Effector memory CD4-positive, alpha-beta T cell (primary cell): ENCODE measurements at places on chromosomes 1 and 21.

DNA sequence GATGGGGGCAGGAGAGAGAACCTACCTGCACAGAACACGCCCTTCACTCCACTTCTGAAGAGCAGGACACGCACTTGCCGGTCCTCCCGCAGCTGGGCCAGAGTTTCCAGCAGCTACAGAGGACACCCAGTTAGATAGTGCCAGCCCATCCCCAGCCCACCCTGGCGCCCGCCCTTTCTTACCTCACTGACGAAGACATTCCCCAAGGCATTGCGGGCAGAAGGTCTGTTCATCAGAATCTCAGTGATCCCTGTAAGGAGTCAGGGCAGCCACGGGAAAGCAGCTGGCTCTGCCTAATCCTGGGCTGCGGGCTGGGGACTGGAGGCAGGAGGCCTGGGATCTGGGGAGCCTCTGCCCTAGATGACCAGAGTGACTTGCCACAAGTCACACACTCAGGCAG lies 10.0 kb downstream of the ECHDC2 start:
- no peak for DNase-seq

DNA sequence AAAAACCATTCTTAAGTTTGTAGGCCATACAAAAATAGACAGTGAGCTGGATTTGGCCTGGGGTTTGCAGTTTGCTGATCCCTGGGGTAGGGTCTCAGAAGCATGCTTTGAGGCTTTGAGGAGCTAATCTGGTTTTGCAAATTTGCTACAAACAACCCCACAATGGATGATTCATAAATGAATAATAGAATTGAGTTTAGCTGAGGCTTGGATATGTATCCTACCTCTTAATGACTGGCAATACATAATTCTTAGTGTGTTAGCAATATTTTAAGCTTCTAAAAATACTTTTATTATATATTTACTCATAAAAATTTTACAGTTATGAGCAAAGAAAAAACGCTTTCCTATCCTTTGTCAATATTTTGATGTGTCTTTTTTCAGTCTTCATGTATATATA lies 50.6 kb downstream of the ROR1 start:
- DNase-seq, result no peak

DNA sequence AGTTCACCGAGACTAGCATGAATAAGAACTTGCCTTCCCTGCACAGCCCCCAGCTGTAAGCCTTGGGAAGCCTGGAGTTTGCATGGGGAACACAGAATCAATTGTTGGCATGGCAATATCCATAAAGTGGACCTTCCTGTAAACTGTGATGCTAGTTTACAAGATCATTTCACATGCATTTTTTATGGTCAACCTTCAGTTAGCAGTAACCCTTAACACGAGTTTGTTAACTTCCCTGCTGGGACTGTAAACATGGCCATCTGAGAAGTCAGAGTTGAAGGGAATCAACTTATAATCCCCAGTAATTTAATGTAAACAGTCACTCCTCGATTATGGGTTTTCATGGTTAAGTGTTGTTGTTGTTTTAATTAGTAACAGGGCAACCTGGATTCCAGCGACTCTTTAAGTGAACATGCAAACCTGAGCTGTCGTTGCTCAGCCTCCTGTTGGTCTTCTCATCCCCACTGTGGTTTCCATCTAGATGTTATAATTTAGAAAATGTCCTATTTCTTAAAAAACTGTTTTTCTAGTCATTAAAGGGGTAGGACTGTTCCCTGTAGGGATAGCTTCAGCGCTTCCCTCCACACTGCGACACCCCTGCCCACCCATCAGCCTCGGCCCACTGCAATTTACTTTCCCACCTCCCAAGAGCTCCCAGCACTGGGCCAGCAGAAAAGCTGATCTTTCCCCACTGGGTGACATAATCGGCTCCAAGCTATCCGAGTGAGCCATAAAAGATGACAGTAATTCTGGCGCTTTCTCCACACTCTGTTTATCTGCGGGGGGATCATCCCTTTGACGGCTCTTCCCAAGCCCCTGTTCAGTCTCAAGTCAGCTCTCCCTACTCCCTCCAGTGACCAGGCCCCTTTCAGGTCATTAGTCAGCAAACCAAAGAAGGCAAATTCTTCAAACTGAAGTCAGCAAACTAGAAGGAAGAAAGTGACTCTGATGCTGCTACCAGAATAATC lies 107.6 kb upstream of the IPO9 start:
- no peak for DNase-seq

DNA sequence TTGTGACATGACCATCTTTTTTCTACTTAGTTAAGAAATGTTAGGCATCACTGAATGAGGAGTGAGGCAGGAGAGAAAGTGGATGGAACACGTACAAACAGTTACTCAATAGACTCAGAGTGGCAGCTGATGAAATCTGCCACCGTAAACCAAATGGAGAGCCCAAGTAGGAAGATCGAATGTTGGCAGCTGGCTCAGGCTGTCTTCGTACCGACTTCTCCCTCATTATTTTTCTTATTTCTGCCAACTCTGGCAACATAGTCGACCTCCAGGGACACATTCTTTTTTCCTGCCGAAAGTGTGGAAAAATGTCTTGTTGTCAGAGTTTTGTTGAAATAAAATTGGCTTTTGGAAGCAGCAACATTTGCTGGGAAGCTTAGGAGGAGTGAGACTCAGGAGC lies 143.3 kb downstream of the GREM2 start:
- no peak for DNase-seq
